HFFc6 (cell line): ENCODE measurements at places on chromosomes 12 and 14. TPM values are rescaled to one million over a fixed set of nuclear protein-coding genes. Genes with fewer than 3 reads are reported as not detected.

- peaks cover 45% of the 10 kb centered on the region for H3K4me1 ChIP-seq
- H3K27ac ChIP-seq, result no peak overlapping the region; the same call in 1 of the 2 replicates
- no peak overlapping the region for H3K4me3 ChIP-seq
- no peaks in the 10 kb centered on the region for H3K36me3 ChIP-seq
- H3K27me3 ChIP-seq, result peaks cover 6% of the 10 kb centered on the region
- no peak for DNase-seq
Observed at GRCh38 chr14:99540196-99541032, 59.2 kb downstream of the CCNK start.

DNA sequence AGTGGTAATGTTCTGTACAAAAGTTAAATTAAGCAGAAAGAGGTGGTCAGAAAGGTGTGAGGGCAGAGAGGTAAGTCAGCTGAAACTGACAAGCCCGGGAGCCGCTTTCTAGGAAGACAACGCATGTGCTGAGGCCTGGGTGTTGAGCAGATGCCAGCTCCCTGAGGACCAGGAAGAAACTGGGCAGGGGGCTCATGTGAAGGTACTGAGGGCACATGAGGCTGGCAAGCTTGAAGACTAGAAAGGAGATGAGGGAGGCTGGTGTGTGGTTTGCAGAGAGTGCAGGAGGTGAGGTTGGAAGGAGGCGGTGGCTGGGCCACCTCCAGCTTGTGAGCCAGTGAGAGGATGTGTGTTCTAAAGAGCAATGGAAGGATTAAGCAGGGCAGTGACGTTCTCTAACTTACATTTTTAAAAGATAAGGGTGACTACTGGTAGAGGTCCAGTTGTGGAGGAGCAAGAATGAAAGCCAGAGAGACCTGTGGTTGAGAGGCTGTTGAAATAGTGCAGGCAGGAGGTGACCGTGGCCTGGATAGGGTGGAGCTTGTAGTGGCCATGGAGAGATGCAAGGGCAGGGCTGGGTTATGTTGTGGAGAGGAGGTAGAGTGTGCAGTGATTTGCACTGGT lies 29.1 kb downstream of the ZNF664 start:
- H3K4me3 ChIP-seq, result no peak overlapping the region
- H3K4me1 ChIP-seq, result peaks cover 34% of the 10 kb centered on the region
- no peak for DNase-seq
- peaks cover 4% of the 10 kb centered on the region; the same call in 1 of the 2 replicates for H3K36me3 ChIP-seq

Gene CLEC9A
- not detected in 3 replicates for total RNA-seq

Gene RNF212B
- not detected in 3 replicates for total RNA-seq

Gene RASSF9
- total RNA-seq, result 0.05 TPM in 2 of 3 replicates, not detected in the other

Gene ANO4
- not detected in 3 replicates for total RNA-seq
